ENCODE measurements at places on chromosomes 7 and 10.
A peak's percentile ranks its signal among the peaks of the same experiment; 100 is the strongest.

DNA sequence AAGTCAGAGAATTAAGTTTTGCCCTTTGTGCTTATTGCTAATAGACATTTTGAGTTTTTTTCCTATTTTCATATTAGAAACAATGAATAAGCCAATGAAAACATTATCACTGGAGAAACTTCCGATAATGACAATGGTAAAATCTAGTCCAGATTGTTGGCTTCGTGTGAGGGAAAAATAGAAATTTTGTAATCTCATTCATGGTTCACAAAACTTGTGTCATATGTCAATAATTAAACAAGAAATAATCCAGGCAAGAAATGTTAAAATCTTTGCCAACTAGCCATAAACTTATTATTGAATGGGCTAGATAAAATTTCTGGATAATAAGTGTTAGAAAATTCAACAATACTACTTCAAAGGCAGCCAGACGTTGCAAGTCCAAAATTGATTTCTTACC, 36.6 kb downstream of the RNLS start:
- no peak for DNase-seq

- no peak for DNase-seq
Observed at GRCh38 chr10:102335184-102335583, 60.3 kb upstream of the NFKB2 start.

DNA sequence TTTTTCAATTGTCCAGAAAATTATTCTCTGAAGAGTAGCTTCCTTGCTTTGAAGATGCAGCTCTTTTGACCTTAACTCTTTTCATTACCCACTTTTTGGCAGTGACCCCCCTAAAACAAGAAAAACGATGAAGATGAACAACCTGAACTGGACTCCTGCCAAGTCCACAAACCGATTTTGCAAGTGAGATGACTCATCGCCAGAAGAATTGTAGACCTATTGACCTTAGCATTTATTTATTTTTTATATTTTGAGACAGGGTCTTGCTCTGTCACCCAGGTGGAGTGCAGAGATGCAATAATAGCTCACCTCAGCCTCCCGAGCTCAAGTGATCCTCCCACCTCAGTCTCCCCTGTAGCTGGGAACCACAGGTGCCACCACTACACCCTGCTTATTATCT, 859.2 kb downstream of the GATA3 start:
- no peak for DNase-seq

GRCh38 chr10:17123961-17124360, 5.7 kb downstream of the CUBN start:
- DNase-seq, result no peak

DNA sequence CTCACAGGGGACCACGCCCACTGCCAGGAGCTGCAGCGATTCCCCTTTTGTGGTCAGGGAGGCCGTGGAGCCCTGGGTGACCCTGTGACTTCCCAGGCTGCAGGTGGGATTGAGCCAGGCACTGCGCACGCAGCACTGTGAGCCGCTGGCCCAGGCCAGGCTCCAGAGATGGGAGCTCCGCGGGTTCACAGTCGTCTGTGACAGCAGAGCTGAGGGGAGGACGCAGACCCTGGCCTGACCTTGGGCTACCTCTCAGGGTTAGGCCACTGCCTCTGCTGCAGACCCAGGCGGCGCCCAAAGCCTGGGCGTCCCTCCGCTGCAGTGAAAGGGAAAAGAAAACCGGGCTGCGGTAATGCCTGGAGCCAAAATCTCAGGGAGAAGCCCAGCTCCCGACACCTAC, 107.5 kb upstream of the GPR26 start:
- no peak for DNase-seq

DNA sequence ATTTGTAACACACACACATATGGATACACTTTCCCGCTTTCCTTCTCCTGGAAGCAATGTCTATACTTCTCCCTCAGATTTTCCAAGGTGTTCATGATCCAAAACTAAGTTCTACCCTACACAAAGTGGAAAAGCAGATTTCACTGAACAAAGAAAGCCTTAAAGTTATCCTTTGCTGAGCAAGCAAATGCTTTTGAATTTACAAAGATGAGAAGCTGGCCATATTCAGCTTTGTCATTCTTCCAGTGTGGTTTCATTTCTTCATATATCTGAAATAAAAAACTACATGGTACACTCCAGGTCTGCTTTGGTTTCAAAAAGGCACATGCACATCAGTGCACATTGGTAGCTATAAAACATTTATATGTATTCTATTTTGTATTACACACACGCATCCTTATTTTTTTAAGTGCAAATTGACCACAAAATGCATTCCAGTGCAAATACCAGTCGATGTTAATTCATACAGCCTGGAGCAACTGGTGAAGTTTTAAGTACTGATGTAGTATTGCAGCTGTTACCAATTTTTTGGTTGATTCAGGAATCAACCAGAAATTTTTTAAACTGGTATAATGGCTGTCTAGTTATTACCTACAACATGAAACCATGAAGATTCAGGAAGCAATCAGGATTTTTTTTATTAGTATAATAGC, 65.5 kb upstream of the SRPK2 start:
- DNase-seq, result no peak

- no peak for DNase-seq
Observed at GRCh38 chr10:15320522-15321203, 50.4 kb downstream of the FAM171A1 start.

DNA sequence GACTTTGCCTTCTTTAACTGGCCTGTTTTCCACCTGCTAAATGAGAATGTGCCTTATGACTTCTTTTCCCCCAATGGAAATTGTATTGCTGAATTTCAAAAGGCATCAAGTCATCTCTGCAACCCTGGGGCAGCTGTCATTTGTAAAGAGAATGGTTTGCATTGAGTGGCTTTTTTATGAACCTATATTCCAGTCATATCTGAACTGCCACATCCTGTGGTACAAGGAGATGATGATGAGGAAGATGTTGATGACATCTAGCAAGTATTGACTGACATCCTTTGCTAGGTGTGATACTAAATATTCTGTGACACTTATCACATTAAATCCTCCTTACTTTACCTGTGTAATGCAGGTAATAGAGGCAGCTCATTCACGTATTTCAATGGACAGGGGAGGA, 88.3 kb upstream of the KIAA1217 start:
- no peak for DNase-seq

- no peak for DNase-seq
Observed at GRCh38 chr7:150867605-150868004, 15.3 kb downstream of the AOC1 start.

DNA sequence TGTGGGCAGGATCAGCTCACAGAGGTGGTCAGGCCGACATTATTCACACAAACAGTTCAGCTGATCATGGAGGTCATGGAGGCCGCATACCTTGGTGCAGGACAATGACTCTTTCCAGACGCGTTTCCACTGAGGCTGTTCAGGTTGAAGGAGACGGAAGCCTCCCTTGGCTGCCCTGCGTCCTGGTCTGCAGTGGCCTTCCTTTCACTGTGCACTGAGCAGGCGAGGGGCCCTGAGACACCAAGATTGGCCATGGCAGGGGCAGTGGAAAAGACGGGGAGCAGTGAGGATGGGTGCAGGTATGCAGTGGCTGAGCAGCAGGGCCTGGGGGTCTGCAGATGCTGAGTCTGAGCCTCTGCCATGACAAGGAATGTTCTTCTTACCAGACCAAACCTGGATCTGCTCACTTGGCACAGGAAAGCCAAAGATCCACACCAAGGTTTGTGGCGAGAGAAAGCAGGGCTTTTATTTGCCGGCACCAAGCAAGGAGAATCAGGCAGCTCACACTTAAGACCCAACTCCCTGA, 263.3 kb downstream of the GLRX3 start:
- DNase-seq, result no peak

DNA sequence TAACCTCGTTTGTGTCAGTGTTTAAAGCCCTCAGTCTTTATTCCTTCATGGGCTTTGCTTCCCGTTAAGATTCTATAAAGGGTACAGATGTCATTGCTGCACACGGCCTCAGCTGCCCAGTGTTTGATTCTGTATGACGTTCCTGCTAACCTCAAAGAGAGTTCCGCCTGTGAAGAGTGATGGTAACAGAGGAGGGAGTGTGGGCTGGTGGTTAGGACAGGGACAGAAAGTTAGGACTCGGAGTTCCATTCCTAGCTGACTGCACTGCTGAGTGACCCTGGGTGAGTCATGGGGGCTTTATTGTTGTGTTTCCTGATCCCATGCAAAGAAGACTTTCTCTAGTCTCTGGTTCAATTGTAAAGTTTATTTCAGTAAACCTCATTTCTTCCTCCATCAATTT, 227.1 kb downstream of the DYNC1I1 start:
- no peak for DNase-seq

DNA sequence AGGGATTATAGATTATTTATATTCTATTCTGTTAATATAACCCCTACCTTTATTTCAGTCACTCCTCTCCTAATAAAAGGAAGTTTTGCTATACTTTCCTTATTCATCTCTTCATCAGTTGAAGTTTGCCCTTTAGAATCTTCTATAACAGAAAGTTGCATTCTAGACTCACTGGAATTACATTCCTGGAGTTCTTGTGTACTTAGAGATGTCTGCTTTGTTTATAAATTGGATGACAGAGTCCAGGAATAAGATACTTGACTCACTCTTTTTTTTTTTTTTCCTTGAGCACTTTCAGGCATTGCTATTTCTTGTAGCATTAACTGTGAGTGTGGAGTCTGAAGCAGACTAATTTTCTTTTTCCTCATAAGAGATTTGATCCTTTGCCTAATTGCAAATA, 640.8 kb downstream of the XPNPEP1 start:
- no peak for DNase-seq

DNA sequence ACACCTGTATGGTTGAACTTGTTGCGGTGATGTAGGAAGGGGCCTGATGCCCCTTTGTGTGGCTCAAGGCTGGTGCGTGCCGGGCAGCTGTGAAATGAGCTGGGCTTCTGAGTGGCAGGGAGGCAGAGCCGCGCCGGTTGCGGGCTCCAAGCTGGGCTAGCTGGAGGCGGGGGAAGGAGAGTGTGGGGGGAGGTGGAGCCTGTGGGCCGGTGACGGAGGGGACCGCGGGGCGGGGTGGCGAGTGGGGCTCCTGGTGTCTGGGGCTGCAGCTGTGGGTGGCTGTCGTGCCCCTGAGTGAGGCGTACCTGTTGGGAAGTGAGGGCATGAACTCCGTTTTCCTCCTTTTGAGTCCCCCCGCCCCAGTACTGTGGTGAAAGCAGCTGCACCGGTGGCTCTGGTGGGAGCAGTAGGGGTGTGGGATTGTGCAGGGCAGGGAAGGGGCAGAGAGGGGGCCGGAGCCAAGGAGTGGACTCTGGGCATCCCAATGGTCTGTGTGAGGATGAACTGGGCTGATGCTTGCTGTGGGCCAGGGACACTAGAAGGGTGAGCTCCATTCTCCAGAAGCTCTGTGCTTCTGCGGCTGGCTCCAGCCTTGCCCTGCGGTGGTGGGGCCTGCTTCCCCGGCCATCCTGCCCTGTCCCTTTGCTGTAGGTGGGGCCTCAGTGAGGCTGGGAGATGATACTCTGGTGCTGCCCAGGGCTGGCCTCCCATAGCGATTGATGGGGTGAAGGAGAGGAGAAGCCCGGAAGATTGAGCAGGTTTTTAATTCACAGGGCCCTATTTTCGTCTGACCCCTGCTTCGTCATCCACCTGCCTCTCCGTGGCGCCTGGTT, 41.7 kb downstream of the INPP5A start:
- no peak for DNase-seq

DNA sequence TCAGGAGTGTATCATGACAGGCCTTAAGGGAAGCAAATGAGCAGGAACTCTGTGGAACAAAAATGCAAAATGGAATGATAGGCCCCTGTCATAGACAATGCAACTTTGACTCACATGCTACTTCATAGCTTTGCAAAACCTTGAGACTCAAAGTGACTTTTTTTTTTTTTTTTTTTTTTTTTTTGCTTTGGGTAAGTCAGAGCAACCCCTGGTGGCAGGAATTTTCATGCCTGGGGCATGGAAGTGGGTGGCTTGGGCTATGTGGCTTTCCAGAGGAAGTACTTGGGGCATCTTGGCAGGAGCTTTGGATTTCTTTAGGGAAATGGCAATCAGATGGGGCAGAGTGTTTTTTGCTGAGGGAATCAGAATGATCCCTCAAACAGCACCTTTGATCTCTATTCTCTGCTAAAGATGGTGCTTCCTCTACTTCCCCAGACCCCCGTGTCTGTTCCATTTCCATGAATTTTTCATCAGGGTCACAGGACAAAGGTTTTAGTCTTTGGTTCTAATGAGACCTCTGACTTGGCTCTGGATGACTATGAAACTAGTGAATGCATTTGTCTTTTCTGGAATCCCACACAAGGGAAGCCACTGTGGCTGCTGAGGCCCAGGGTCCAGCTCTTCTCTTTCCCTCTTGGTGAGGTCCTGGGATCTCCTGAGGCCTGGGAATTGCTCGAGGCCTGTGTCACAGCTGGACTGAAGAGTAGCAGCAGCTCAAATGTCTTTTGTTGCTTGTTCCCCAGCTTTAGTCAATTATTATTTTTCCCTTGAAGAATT, 62.8 kb downstream of the TACC2 start:
- DNase-seq, result no peak

DNA sequence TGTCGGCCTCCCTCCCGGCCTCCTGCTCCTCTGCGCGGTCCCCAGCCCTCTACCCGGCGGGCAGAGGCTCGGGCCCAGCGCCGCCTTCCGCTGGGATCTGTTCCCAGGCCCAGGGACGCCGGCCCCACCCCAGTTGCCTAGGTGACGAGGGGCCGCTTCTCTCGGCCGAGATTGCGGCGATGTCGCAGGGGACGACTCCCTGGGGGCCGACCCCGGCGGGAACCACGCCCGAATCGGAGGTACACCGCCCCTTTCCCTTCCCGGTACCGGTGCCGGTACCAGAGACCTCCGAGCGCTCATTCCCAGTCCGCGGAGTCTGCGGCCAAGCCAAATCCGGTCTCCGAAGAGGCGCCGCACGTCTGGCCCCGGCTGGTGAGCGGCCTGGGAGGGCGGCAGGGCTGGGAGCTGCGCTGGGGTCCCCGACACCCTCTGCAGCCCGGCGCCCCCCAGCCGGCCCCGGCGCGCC, at the start of gene CABCOCO1:
Gene CABCOCO1, plus strand, starts transcription at position 136 of the 466 bp plus-strand sequence. Its CDS starts 44 bp downstream, at position 180.
- no peak for DNase-seq

DNA sequence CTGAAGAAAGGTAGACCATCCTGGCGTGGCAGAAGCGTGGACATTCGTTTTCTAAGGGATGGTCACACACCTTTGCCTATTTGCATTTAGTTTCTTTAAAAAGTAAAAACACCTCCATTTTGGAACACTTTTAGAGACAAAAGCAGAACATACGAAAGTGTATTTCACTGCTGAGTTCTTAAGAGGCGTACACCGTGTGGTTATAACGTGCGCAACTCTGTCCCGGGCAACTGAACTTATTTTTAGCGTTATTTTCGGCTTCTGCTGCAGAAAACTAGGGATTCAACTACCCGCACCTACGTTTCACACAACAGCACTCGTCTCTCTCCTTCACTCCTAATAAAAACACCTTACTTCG, 557 bp upstream of the LSM8 start:
- DNase-seq, result peak; percentile 3

GRCh38 chr7:20330928-20331909, 519 bp downstream of the ITGB8 start:
- peak; percentile 11 for DNase-seq

DNA sequence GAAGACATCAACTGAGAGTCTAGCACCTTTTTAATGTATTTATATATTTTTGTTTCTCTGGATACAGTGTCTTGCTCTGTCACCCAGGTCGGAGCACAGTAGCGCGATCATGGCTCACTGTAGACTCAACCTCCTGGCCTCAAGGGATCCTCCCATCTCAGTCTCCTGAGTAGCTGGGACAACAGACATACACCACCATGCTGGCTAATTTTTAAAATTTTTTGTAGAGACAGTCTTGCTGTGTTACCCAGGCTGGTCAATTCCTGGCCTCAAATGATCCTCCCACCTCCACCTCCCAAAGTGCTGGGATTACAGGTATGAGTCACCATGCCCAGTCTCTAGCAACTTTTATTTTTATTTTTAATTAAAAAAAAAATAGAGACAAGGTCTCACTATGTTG, 51.4 kb upstream of the ANLN start:
- no peak for DNase-seq

All from activated naive CD4-positive, alpha-beta T cell treated with Interleukin-2 at 50 U/mL for 16 hours (primary cell).